Lung microvascular endothelial cell (primary cell): ENCODE measurements at places on chromosomes 7 and 10. TPM values are rescaled to one million over a fixed set of nuclear protein-coding genes. Genes with fewer than 3 reads are reported as not detected.
A peak's percentile ranks its signal among the peaks of the same experiment; 100 is the strongest.

OR2A1 gene
- not detected in 2 replicates for total RNA-seq

GRCh38 chr10:61500460-61500859 lies 47.3 kb upstream of the TMEM26 start:
- no peak for DNase-seq

GRCh38 chr7:85392326-85392725 lies 205.5 kb upstream of the SEMA3D start:
- DNase-seq, result no peak

GRCh38 chr10:131173484-131174210 lies 137.9 kb downstream of the TCERG1L start:
- DNase-seq, result no peak

GRCh38 chr7:55100544-55101327 lies 81.9 kb downstream of the EGFR start:
- no peak for DNase-seq

DNA sequence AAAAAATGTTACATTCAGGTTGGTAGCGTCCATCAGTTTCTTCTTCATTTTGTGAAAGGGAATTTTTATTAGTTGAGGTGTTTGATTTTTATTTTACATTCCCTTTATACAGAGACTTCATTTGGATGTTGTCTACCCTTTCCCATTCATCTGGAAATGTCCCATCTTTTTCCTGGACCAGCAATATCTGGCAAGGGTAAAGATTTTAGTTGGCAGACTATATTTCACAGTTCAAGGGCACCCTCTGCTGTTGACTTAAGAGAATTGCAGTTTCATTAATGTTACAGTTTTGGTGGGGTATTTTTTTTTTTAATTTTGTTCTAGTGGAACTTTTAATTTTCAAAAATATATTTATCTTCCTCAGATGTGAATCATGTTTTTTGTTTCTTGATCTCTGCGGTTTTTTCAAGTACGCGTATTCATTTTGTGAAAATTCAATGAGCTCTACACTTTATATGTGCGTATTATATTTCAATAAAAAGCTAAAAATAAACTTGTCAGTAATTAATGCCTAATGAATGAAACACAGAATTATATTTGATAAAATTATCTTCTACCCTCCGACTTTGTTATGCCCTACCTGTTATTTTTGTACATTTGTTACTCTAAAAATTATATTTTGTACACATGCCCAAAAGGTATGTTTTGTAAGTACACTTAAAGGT lies 97.9 kb upstream of the KLF14 start:
- peak; percentile 66 for DNase-seq

GRCh38 chr7:27501001-27501400 lies 161.7 kb downstream of the HIBADH start:
- DNase-seq, result no peak

DNA sequence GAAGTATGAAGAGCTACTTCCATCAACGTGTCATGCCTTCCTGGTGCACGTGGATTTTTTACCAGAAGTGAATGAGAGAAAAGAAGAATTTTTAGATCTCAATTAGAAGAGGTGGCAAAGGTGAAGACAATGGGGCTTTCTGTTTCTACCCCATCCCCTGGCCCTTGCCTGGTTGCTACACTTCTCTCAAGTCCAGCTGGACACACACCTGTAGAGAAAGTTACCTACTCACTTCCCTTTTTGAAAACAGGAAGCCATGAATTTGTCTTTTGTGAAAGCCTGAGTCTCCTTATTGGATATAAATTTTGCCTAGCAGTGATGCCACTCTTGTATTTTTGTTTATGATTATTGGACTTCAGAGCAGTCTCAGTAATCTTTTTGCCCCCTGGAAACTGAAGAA lies 142.9 kb upstream of the AKR1E2 start:
- no peak for DNase-seq

- DNase-seq, result no peak
These were observed 111.3 kb downstream of the PTPN20 start for GRCh38 chr10:47022311-47023131.

DNA sequence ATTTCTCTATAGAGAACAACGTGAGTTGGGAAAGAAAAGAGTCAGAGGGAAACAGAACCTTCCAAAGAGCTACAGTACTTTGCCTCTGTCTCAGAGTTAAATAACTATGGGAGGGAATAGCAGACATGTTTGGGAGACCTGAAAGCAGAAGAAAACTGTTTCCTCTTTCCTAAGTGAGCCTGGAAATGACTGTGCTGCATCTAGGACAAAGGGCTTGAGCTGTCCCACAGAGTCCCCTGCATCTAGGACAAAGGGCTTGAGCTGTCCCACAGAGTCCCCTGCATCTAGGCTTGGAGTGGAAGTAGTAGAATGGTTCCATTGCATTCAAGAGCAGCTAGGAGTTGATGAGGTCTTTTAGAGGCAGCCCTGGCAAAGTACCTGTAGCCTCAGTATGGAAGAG lies 149.7 kb downstream of the DKK1 start:
- no peak for DNase-seq

PNLIPRP3 gene
- total RNA-seq, result not detected in 2 replicates

DNA sequence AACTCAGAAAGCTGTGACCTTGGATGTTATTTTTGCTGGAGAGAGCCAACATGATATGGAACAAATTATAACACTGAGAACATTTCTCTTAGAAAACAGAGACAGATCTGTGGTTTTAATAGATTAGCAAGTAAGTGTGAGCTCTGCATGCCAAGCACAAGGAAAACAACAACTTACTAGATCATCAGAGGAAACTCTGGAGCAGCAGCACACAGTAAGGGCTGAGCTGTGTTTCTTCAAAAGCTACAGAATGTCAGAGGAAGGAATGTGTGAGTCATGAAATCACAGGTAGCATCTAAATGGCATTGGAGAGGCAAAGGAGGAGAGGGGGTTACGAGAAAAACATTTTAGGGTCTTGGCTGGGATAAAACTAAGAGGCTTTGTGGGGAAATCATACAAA lies 283.4 kb upstream of the FZD8 start:
- DNase-seq, result no peak

GRCh38 chr7:140031364-140031763 lies 31.4 kb downstream of the PARP12 start:
- DNase-seq, result no peak

DNA sequence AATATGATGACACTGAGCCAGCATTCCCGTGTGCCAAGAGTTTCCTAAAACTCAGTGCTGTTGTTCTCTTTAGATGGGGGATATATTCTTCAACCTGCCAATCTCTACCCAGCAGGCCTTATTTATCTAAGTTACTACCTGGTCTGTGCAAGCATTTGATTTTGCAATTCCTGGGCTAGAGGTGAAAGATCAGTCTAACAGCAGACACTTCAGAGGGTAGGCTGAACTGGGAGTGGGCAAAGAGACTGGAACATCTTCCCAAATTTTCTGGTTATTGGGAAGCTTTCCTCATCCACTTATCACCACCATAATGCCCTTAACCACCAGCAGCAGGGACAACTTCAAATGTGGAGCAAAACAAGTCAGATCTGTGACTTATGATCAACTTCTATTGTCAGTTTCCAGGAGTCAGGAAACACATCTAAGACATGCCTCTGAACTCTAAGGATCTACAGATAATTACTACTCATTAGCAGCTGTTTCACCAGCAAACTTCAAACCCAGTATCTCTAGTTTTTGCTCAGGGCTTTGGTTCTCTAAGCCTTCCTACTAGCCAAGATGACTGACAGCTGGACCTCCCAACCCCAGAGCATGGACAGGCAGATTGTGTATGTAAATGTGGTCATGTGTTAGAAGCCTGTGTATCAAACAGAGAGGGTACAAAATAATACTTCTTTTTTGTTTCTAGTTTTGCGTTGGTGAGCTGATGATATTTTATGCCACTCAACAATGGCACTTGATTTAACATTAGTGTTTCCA lies 1.0 kb downstream of the ASAH2 start:
- no peak for DNase-seq

DNA sequence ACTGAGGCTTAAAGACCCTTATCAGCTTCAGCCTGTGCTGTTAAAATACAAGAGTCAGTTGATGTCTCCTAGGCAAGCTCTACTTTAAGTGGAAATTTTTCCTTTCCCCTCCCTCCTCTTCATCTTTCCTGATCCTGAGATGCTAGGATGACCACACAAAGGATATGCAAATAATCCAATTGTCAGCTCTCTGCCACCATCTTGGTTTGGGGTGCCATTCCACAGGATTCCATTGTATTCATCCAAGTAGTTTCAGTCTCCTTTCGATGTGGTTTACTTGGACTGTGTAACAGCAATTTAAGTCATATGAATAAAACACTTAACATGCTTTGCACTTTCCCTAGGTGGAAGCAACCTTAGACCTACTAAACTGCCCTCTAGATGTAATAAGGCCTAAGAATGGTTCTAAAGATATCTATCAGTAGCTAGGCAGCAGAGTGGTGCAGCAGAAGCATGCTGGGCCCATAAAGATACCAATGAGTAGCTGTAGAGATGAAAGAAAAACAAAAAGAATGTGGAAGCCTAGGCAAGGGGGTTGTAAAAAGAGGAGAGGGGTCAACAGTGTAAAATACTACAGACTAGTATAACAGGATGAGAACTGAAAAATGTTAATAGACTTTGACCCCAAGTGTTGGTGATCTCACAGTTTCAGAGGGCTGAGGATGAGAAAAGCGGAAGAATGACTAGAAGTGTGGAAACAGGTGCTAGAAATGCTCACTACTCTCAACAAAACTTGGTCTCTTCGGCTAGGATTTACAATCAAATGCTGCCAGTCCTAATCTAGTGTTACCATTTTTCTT lies 2.4 kb upstream of the CFAP69 start:
- DNase-seq, result no peak

CDK14 gene
- total RNA-seq, result 1.6 and 3.5 TPM in 2 replicates

GPR85 gene
- total RNA-seq, result under 0.01 and 0.20 TPM in 2 replicates

DNA sequence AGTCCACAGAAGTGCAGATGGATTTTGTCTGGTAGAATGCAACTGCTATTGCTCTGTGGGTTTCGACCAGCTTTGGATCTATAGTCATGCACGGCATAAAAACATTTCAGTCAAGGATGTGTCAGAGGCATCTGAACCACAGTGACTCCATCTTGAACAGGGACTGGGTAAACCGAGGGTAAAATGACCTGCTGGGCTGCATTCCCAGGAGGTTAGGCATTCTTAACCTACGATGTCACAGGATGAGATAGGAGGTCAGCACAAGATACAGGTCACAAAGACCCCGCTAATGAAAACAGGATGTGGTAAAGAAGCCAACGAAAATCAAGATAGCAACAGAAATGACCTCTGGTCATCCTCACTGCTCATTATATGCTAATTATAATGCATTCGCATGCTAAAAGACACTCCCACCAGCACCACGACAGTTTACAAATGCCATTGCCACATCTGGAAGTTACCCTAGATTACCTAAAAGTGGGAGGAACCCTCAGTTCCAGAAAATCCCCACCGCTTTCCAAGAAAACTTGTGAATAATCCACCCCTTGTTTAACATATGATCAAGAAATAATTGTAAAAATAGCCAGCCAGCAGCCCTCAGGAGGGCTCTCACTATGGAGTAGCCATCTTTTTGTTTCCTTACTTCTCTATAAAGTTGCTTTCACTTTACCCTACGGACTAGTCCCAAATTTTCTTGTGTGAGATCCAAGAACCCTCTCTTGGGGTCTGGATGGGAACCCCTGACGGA lies 50.7 kb upstream of the CPXM2 start:
- DNase-seq, result no peak

SYT15B gene
- 0.87 and 0.99 TPM in 2 replicates for total RNA-seq

- peak; percentile 48 for DNase-seq
These were observed 197.9 kb upstream of the BMPER start for GRCh38 chr7:33707427-33707826.

GRCh38 chr7:120857588-120858573 lies at the start of gene TSPAN12:
TSS of gene TSPAN12 (minus strand) at chr7:120858144. CDS start at chr7:120856763, 1,381 bp downstream.
- peak; percentile 82 for DNase-seq

GRCh38 chr7:44044315-44045225 lies at the start of gene DBNL:
TSS of gene DBNL (plus strand) at chr7:44044702. CDS start at chr7:44044738, 36 bp downstream.
- DNase-seq, result peak; percentile 88

GRCh38 chr10:124944982-124945381 lies 3.1 kb downstream of the ZRANB1 start:
- no peak for DNase-seq

DNA sequence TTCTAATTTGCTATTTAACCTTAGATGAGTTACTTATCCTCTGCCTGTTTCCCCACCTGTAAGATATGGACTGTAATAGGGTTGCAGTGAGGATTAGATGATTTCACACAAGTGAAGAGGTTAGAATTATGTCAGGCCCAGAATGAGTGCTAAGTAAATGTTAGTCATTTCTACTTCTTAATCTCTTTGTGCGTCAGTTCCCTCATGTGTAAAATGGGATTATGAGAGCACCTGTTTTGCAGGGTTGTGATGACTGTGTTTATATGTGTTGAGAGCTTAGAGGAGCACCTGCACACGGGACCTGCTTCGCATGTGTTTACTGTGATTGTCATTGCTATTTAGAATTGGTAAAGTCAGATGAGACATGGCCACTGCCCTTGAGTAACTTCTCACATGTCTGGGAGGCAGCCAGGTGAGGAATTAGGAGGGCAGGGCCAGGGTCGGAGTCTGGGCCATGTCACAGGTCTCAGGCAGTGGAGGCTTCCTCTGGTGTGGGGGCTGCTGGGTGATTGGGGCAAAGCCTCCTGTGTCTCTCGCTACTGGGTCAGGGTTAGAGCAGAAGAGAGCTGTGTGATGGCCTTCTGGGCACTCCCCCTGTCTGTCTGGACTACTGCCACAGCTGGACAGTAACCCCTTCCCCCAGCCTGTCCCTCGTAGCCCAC lies 106.7 kb downstream of the WDFY4 start:
- DNase-seq, result no peak

- no peak for DNase-seq
These were observed 116.8 kb downstream of the AUTS2 start for GRCh38 chr7:69714886-69715576.

NAT16 gene
- total RNA-seq, result not detected in 2 replicates

GRCh38 chr10:89206402-89207180 lies 526 bp downstream of the CH25H start:
- DNase-seq, result peak; percentile 64

HOXA6 gene
- 2.0 and 2.4 TPM in 2 replicates for total RNA-seq

GRCh38 chr7:75808106-75808505 lies 5.5 kb downstream of the CCL24 start:
- peak; percentile 9 for DNase-seq

SPDYE6 gene
- not detected in 2 replicates for total RNA-seq

NEUROD6 gene
- not detected in 2 replicates for total RNA-seq

TMEM229A gene
- not detected in 2 replicates for total RNA-seq

- no peak for DNase-seq
These were observed 31.7 kb upstream of the MAT1A start for GRCh38 chr10:80321183-80321582.

GRCh38 chr7:132609906-132610520 lies 33.7 kb upstream of the PLXNA4 start:
- no peak for DNase-seq

GRCh38 chr10:17838080-17838648 lies 29.0 kb downstream of the MRC1 start:
- DNase-seq, result no peak
